NCI-H774 (cell line): ENCODE measurements at places on chromosomes 12 and 14.

GRCh38 chr12:93183940-93184671 is 193.6 kb upstream of the NUDT4 start:
- no peak for DNase-seq

- no peak for DNase-seq
These were observed 274.8 kb downstream of the DPF3 start for GRCh38 chr14:72619111-72619571.

DNA sequence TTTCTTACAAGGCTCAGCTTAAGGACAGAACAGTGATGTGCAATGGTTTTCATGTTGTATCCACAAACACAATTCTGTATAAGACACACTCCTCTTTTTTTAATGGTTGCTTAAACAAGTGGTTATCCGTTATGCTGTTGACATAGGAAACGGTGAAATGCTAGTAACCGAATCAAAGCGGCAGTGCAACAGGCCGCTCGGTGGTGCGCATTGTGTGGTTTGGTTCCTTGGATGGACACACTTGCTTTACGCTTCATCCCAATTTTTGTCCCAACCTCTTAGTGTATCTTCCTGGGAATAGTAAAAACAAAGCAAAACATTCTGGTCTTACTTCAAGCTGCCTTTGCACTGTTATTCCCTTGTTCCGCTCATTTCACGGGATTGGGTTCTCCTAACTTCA is 650 bp upstream of the PTGER2 start:
- no peak for DNase-seq

DNA sequence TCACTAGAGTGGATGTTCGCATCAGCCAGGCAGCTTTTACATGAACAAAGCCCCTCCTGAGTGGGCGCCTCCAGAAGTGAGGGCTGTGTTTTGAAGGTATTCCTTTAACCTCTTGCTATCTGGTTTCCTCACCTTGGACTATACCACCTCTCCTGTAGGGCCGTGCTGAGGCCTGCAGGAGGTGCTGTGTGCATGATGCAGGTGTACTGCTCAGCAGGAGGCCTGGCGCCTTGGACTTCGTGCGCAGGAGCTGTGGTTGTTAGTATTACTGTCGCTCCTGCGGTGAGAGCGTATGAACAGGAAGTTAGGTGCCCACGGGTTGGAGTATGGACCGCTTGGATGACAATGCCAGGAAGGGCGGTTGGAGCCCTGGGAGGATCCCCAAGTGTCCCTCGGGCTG is 130.7 kb downstream of the TSPAN9 start:
- no peak for DNase-seq

DNA sequence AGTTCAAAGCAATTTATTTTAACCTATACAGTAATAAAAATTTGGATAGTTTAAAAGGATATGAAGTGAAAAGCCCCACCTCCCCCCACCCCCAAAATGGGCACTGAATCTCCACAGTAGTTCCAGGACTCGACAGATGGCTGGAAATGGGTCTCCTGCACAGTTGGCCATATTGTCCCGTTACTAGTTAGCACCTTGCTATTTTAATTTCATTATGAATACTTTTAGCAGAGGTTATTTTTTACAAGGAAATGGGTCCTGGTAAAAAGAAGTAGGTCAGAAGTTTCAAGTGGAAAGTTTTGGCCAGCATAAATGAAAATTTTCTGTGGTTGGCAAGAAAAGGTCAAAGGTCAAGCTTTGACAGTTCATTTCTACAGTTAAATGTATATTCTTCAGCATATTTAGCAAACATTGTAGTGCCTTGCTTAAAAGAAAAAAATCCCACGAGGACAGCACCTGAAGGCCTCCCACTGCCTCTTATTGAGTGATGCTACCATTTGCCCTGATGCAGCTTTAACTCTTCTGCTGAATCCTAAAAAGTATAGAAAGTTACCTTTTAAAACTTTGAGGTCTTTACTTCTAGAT is 28.3 kb downstream of the MTHFD1 start:
- no peak for DNase-seq

- DNase-seq, result no peak
These were observed 225.1 kb upstream of the FSCB start for GRCh38 chr14:44732144-44732543.

GRCh38 chr14:93090826-93091555 is 24.7 kb downstream of the ITPK1 start:
- no peak for DNase-seq

GRCh38 chr14:92819011-92819597 is 25.0 kb downstream of the GOLGA5 start:
- no peak for DNase-seq

GRCh38 chr14:54864526-54864925 is 38.1 kb downstream of the GCH1 start:
- no peak for DNase-seq

DNA sequence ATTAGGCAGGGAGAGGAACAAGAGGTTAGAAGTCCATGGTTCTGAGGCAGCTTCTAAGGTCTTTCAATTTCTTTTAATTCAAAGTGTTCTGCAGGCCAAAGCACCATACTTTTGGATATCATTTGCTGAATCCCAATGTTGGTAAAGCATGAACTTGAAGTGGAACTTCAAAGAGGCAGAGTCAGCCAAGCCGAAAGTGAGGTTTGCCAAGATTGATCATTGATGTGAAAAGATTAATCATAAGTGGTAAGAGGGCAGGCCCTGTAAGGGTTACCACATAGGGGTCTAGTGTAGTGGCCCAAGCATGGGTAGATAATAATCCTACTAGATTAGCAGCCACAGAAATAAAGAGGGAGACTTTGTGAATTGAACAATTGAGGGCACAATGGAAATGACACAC is 191.7 kb upstream of the DIO2 start:
- DNase-seq, result no peak

- no peak for DNase-seq
These were observed 92.7 kb upstream of the PLEKHA5 start for GRCh38 chr12:19036673-19037357.

GRCh38 chr12:23236811-23237210 is 611.8 kb downstream of the ETNK1 start:
- DNase-seq, result no peak
